ENCODE measurements at places on chromosomes 4 and X. TPM values are rescaled to one million over a fixed set of nuclear protein-coding genes. Genes with fewer than 3 reads are reported as not detected.
A peak's percentile ranks its signal among the peaks of the same experiment; 100 is the strongest.

GRCh38 chrX:46796574-46797191, 37.8 kb upstream of the SLC9A7 start:
- peak; percentile 29 for DNase-seq
- H3K36me3 ChIP-seq: no peaks in the 10 kb centered on the region
- no peaks in the 10 kb centered on the region for H3K4me1 ChIP-seq
- no peaks in the 10 kb centered on the region for H3K27me3 ChIP-seq

DNA sequence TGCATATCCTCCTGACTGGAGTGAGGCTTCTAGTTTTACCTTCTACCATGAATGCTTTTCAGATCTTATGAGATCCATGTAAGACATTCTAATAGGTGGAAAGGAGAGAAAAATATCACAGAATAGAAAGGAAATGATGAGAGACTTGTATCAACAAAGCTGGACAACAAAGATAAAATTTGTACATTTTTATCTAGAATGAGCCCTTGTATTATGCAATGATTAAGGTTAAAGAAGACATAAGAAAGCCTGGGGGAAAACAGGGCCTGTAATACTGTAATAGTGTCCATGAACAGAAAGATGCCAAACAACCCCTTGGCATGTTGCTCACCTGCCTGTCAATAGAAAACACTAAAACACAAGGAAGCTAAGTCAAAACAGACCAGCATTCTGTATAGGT, 44.2 kb upstream of the SCRG1 start:
- no peak overlapping the region for H3K4me3 ChIP-seq
- H3K27me3 ChIP-seq: no peaks in the 10 kb centered on the region
- no peak for DNase-seq
- no peaks in the 10 kb centered on the region for H3K4me1 ChIP-seq

- peaks cover 5% of the 10 kb centered on the region for H3K27me3 ChIP-seq
- H3K27ac ChIP-seq: no peak overlapping the region
- peak; percentile 53 for DNase-seq
- no peaks in the 10 kb centered on the region for H3K36me3 ChIP-seq
Observed at GRCh38 chr4:40924096-40924792, 174.5 kb downstream of the NSUN7 start.

DNA sequence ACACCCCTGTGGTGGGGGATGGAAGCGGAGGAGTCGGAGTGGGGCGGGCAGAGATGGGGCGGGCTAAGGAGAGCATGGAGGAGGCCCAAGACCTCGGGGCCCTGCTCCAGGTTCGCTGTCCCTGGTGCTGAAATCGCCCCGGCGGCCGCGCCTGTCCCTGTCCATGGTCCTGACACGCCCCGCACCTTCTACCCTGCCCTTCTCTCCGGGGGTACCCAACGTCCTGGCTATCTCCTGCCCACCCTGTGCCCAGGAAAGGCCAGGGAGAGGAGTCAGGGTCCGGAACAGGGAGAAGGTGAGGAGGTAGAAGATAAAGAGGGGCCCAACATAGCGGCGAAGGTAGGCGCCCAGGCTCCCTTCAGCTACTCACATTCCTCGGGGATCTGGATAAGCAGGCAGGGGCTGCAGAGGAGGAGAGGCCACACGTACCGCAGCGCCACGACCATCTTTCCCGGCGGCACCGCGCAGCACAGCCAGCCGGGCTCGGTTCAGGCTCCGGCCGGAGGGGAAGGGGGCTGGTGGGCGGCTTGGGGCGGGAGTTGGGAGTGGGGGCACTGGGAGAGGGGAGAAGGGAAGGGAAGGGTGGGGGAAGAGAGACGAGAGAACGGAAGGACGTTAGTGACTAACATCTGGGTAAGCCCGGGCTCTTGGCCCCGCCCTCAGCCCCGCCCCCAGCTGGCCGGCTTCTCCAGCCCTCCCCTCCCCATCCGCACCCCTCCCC, 10.4 kb downstream of the L1CAM start:
- peak; percentile 70 for DNase-seq
- H3K4me1 ChIP-seq: no peaks in the 10 kb centered on the region
- H3K27ac ChIP-seq: no peak overlapping the region
- H3K36me3 ChIP-seq: no peaks in the 10 kb centered on the region

DNA sequence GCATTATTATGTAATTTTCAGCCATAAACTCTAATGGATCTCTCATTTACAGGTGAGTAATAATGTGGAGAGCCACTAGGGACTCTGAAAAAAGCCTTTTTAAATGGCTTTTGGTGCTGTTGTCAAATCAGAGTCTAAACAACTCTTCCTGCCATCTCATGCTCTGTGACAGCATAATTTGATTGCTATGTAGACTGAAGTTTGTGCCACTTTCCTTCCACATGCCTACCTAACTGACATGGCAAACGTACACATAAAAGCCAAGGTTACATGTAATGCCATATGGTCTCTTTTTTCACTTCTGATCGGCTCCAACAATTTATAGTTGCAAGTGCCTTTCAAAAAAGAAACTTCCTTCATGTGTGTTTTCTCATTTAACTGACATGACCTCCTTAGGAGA, 94.3 kb downstream of the SH2D1A start:
- no peak overlapping the region for H3K4me3 ChIP-seq
- no peak overlapping the region for H3K27ac ChIP-seq
- no peaks in the 10 kb centered on the region for H3K36me3 ChIP-seq
- no peak for DNase-seq

- DNase-seq: no peak
- no peak overlapping the region for H3K27ac ChIP-seq
Observed at GRCh38 chr4:158422546-158422945, 99.1 kb upstream of the RXFP1 start.

GRCh38 chr4:24245491-24245820, 338.9 kb downstream of the DHX15 start:
- H3K4me1 ChIP-seq: no peaks in the 10 kb centered on the region
- no peaks in the 10 kb centered on the region for H3K27me3 ChIP-seq
- no peak for DNase-seq
- no peak overlapping the region for H3K4me3 ChIP-seq
- no peak overlapping the region for H3K27ac ChIP-seq

DNA sequence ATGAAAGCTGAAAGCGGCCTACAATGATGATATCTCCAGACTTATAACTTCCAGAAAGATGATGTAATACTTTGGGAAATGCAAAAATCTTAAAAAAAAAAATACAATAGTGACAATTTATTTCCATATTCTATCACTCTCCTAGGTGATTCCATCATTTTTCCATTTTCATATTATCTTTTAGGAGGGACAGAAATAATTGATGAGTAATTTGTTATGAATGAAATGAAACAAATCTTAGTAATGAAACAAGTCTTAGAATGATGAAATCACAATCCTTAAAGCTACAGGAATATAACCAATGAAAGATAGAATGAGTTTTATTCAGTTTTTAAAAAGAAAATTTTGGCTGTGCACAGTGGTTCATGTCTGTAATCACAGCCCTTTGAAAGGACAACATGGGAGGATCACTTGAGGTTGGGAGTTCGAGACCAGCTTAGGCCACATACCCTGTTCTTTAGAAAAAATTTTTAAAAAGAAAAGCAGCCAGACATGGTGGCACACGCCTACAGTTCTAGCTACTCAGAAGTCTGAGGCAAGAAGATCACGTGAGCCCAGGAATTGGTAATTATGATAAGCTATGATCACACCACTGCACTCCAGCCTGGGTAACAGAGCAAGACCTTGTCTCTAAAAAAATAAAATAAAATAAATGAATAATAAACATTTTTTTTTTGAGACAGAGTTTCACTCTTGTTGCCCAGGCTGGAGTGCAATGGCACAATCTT, 21.7 kb downstream of the CLOCK start:
- H3K4me3 ChIP-seq: no peak overlapping the region
- no peak for DNase-seq
- no peaks in the 10 kb centered on the region for H3K27me3 ChIP-seq
- no peaks in the 10 kb centered on the region for H3K4me1 ChIP-seq

The HPGDS gene
- total RNA-seq: 0.72 TPM

The HSFX2 gene
- total RNA-seq: not detected

The MAGEB10 gene
- total RNA-seq: not detected

The APLN gene
- total RNA-seq: not detected

The MAP7D2 gene
- total RNA-seq: 0.13 TPM
